ENCODE measurements at places on chromosomes 12 and 14.

DNA sequence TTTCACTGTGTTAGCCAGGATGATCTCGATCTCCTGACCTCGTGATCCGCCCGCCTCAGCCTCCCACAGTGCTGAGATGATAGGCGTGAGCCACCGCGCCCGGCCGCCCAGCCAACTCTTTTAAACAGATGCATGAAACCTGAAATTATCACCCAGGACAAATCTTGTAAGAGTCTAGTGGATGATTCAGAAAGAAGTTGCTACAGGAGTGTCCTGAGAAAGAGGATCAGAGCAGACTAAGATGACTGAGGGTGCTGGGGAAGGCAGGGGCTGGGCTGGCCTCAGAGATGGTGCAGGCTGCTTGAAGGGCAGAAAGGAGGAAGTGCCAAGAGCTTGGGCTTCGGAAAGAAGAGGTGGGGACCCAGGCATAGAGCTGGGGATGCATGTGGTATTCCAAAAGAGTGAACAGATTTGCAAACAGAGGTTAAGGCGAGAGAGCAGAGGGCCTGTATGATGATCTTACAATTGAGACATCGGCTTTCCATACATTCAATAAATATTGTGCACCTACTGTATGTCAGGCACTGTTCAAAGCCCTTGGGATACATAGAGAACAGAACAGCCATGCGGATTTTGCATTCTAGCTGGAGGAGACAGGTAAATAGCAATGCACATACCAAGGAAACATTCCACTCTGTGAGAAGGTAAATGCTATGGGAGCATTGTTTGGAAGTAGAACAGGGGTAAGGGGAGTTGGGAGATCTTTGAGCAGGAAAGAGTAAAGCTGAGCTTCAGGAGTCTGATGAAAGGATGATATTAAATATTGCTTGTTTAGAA, 7.4 kb upstream of the CD9 start:
- no peak for DNase-seq

- no peak for DNase-seq
Measured at GRCh38 chr12:60752589-60752988, 1156.8 kb downstream of the SLC16A7 start.

DNA sequence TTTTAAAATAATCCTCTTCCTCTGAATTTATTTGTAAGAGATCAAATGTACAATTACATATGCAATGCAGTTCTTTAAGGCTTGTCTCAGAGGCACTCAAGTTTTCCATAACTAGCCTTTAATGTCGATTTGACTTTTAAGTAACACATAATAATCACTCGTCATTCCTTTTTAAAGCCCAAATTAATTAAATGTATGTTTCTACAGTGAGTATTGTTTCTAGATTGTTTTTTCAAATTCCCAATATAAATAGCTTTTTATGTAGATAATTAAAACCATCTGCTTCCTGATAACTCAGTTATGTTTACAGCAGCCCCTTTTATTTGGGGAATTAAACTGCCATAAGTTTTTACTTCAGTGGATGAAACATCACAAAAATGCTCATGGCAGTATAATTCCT, 185.1 kb downstream of the ETNK1 start:
- no peak for DNase-seq

GRCh38 chr12:30988646-30989286, 62.2 kb downstream of the TSPAN11 start:
- DNase-seq: no peak

DNA sequence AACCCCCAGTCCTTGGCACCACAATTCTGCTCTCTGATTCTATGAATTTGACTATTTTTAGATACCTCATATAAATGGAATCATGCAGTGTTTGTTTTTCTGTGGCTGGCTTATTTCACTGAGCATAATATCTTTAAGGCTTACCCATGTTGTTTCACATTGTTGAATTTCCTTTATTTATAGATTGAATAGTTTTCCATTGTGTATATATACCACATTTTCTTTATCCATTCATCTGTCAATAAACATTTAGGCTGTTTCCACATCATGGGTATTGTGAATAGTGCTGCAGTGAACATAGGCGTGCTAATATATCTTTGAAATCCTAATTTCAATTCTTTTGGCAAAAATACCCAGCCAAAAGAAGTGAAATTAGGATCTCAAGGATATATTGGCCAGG, 126.7 kb upstream of the SLC38A2 start:
- no peak for DNase-seq

DNA sequence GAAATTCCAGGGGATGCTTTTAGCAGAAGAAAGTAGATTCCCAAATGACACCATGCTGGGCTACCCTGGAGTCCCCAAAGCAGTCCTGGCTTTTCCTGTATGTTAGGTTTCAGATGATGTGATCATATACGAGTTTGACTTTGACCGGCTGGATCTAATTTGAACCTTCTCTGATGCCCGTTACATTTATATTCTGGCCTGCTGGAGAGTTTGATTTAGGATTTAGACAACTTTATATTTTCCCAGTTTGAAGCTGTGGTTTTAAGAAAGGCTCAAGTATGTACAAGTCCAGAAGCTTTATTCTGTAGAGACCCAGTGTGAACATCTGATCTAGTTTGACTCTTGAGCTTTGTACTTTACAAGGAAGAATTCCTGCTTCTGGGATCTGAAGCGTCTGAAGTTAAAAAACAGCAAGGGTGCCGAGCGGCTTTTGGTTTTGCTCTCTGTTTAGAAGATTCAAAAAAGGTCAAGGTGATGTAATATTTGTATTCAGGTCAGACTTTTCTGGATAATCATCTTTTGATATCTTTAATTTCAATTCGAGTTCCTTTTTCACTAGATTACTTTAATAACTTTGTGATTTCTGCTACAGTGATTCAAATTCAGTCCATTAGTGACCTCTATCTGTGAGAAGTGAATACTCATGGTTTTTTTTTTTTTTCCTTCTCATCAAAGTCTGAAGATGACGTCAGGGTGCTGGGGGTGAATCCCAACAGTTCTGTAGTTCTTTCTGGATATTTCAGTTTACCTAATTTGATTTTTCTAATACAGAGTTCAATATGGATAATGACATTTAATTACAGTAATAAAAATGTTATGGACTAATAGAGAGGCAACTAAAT, 6.3 kb downstream of the FLRT2 start:
- DNase-seq: no peak

GRCh38 chr14:52873694-52874093, 77.2 kb downstream of the FERMT2 start:
- DNase-seq: no peak

DNA sequence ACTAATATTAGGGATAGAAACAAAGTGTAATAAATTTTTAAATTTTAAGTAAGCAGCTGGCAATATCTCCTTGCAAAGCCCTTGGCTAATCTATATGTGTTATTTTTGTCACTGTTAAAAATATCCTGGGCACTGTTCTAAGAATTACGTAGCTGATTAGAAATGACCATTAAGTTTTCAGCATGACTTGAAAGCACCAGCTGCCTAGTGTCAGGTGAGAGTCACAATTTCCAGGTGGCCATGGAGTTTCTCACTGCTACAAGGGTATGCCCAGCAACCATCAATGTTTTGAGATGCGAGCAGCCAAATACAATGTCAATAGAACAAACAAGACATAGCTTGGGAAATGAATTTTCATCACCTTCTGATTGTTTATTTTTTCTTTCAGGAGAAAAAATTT, 23.3 kb upstream of the GYS2 start:
- DNase-seq: no peak

DNA sequence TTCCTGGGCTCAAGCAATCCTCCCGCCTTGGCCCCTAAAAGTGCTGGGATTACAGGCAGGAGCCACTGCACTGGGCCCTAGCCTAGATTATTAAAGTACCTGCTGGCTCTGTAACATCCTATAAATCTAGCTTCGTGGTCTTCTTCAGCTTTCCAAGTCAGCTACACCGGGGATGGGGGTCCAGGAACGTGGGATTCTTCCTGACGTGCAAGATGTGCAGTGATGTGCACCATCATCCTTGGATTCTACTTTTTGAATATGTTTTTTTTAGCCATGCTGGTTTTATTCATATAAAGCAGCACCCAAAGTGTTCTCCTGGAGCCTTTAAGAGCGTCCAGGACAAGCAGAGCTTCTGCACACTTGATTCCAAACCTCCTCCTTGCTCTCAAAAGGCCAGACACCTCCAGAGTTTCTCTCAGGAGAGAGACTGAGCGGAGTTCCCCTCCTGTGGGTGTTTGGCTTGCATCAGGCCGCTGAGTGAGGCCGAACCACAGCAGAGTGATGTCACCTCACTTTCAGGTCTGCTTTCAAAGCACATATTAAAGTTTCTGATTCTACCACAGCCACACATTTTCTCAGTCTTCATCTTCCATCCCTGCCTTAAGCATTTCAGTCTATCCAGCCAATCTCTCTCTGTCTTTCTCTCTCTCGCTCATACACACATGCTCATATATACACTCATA, 33.4 kb downstream of the VCPKMT start:
- DNase-seq: no peak

DNA sequence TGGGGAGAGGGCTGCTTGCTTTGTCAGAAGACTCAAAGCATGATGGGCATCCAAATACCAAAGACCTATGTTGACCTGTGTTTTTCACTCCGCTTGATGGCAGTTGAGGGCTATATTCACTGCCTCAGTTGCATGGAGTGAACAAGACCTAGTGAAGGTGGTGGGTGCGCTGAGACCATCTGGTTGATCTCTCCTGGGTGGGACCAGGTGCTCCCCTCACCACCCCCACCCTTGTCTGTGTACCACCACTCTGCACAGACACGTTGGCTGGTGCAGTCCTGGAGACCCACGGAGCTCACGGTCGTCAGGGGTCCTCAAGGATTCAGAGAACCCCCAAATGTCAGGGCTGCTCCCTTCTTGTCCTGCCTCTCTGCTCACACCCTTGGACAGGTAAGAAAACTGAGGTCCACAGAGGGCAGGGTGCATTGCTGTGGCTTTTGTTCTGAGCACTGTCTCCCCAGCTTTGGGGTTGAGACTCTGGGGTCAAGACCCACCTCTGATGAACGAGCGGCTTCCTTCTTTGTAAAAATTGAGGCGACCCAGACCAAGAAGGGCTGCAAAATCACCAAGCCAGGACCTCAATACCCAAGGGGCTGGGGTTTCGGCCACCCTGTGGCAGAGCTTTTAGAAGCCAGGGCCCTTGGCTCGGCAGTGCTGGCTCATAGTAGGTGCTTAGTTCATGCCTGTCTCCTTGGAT, 166.3 kb upstream of the RTL1 start:
- no peak for DNase-seq

DNA sequence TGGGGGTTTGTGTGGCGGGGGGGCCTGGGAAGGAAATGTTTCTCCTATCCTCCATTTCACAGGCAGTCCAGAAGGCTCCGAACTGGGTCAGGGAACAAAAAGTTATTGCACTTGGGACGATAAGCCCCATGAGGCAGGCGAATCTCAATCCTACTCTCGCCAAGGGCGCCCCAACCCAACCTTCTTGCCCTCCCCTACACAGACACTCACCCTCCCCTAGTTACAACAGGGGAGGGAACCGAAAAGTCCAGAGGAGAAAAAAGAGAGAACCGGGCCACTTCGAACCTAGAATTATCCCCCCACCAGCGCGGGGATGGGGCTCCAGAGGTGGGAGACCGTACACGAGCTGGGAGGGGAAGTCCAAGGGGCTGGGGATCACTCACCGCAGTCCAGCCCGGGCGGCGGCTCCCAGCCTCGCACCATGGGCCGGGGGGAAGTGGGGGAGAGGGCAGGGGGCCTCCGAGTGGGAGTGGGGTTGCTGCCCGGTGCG, 357 bp downstream of the HOMEZ start:
- no peak for DNase-seq

GRCh38 chr12:76037130-76038103, 5.8 kb upstream of the PHLDA1 start:
- DNase-seq: no peak

DNA sequence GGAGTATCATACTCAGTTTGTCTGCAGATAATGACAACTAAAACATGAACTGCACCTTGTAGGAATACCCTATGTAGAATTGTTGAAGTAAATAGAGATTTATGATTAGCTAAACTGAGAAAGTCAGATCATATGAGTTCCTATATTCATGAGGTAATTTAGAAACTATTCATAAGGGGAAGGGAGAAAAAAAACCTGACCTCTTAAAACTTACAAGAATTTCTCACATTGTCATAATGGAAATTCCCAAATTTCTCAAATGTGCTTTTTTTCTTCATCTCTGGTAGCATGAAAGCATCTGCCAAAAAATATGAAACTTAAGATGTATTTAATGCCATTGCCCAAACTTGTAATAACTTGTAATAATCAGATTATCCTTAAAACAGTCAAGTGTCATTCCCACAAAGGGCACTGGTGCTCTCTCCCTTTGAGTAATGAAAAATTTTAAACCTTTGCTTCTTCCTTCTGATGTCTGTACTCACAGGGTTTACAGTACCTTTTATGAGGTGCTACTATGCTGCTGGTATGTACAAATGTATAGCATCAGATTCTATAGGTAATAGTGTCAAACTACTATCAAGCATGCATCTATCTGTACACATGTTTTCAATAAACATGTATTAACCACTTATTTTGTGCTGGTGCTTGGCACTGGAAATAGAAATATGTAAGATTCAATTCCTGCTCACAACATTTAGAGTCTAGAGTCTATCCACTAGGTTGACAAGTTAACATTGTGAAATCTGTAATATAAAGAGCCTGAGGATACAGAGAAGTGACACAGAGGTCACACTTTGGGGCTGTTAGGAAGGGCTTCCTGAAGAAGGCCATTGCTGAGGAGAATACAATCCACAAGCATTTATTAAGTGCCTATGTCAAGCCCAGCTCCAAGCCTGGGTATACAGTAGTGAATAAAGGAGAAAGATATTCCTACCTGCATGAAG, 17.4 kb upstream of the DRAM1 start:
- DNase-seq: no peak

- DNase-seq: no peak
Measured at GRCh38 chr12:51265024-51265423, 5.2 kb downstream of the SMAGP start.
